ENCODE measurements at places on chromosomes 5 and 9.

GRCh38 chr5:133962801-133963476 lies 5.5 kb downstream of the C5orf15 start:
- DNase-seq: no peak

GRCh38 chr9:95953986-95954385 lies 78.5 kb downstream of the ERCC6L2 start:
- DNase-seq: no peak

GRCh38 chr5:24923400-24923799 lies 278.6 kb upstream of the CDH10 start:
- no peak for DNase-seq

GRCh38 chr5:93585041-93585766 lies 2.2 kb downstream of the NR2F1 start:
- DNase-seq: no peak

- no peak for DNase-seq
Measured at GRCh38 chr9:87108661-87109060, 161.4 kb upstream of the GAS1 start.

DNA sequence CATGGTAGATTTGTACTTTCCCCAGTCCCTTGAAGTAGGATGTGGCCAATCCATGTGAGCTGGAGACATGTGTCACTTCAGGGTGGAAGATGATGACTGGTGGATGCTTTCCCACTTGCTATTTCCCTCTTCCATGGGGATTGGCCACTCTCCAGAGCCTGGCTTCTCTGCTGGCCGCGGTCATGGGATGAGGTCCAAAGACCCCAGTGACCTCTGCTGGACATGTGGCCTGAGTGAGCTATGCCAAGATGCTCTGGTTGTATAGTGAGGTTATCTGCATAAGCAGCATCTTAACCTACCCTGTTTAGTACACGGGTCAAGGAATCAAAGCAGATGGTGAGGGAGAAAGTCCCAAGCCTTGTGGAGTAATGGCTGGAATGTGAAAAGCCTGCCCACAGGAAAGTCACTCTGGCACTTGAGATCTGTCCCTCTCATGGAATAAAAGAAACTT lies 47.1 kb downstream of the SH3PXD2B start:
- no peak for DNase-seq

GRCh38 chr5:9781890-9782289 lies 151.7 kb upstream of the TAS2R1 start:
- no peak for DNase-seq

DNA sequence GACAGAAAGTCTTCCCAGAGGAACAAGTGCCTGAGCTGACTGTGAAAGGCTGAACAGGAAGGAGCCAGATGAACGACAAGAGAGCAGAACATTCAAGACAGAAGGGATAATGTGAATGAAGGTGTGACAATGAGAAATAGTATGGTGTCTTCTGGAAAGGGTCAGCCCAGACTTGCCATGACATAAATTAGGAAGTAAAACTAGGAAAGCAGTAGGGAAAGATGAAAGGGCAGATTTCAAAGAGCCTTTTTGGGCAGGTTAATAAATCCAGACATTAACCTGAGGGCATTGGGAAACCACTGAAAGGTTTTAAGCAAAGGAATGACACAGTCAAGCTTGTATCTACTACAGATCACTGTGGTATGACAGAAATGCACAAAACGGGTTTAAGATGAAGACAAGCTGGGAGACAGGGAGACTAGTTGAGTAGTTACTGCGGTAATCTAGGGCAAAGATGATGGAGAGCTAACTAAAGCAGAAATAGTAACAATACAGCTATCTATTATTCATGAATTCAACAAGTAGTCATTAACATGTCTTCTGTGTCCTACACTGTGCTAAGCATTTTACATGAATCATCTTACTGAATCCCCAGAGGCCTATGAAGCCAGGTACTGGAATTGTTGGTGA lies 580.9 kb upstream of the WWC1 start:
- no peak for DNase-seq

DNA sequence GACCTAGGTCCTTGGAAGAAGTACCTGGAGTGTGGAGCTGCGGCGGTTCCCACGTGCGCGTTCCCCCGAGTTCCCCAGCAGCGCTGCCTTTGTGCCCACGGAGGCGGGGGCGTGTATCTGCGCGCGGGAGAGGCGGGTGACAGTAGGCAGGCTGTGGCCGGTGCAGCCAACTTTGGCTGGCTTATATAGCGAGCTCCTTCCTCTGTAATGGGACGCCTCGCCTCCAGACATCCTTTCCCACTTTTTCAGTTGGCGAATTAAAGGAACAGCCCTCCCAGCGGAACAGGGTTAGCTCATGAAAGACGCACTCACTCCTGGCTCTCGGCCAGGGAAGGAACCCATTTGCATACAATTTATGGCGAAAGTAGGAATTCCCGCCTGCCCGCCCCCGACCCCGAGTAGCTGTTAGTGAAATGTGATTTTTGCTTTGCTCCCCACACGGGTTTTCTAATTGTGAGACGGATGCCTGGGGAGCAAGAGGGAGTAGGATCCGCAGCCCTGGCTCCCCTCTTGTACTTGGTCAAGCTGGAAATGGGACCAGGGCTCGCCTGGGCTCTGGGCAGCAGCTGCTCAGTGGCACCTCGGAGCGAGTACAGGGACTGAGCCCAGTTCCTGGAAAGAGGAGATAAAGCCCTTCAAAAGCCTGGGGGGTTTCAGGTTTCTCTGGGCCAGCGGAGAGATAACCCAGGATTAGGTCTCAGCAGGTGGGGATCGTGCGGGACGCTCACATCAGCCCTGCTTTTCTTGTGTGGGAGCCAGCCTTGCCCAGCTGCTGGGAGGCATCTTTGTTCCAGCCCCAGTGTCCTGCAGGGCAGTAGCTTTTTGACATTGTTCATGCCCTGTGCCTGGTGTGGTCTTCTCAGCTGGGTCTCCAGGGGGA lies at the start of gene TNC:
Gene TNC (minus strand): TSS at position 159 of the 880 bp plus-strand sequence. CDS start 27,139 bp downstream, outside the sequence.
- DNase-seq: peak; percentile 77

DNA sequence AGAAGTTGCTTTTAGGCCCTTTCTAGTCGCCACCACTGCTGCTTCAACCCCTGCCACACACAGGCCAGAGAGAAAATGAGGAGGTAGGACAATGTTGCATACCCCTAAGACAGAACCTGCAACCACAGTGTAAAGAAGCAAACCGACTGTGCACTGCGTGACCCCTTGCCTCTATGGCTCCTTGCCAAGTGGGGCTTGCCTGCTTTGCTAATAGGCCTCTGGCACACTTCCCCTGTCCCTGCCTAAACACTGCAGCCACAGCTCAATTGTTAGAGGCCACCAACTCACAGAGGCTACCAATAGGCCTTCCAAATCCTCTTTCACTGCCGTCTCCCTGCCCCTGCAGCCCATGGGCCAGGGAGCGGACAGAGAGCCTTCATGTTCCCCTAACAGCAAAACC lies 280.1 kb downstream of the CDH10 start:
- DNase-seq: no peak

- DNase-seq: no peak
Measured at GRCh38 chr5:8825139-8825757, 720.6 kb downstream of the SEMA5A start.

DNA sequence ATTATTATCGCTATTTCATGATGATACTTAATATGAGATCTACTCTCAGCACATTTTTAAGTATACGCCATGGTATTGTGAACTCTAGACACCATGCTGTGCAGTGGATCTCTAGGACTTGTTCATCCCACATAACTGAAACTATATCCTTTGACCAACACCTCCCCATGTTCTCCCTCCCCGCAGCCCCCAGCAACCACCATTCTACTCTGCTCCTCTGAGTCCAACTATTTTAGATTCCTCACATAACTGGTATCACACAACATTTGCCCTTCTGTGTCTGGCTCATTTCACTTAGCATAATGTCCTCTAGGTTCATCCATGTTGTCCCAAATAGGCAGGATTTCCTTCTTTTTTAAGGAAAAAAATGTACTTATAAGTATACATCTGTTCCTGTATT lies 6.6 kb upstream of the TBC1D2 start:
- no peak for DNase-seq

- no peak for DNase-seq
Measured at GRCh38 chr5:172692981-172693380, 51.9 kb downstream of the NEURL1B start.

DNA sequence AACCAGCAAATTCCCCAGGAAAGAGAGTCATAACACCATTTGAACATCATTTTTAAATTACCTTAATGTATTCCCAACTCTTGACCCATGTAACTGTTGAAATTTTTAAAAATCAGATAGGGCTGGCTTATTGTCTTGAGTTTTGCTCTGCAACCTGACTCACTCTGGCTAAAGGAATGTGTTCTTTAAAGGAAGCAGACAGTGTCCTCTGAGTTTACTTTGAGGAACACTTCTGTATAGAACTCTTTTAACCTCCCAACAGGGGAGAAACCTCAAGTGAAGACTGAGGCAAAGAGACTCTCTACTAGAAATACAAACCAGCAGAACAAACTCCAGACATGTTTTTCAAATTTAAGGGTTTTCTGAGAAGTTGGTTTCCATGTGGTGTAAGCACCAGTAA lies 248.9 kb downstream of the CWC27 start:
- DNase-seq: no peak

- no peak for DNase-seq
Measured at GRCh38 chr5:53418826-53419658, 61.4 kb upstream of the FST start.

DNA sequence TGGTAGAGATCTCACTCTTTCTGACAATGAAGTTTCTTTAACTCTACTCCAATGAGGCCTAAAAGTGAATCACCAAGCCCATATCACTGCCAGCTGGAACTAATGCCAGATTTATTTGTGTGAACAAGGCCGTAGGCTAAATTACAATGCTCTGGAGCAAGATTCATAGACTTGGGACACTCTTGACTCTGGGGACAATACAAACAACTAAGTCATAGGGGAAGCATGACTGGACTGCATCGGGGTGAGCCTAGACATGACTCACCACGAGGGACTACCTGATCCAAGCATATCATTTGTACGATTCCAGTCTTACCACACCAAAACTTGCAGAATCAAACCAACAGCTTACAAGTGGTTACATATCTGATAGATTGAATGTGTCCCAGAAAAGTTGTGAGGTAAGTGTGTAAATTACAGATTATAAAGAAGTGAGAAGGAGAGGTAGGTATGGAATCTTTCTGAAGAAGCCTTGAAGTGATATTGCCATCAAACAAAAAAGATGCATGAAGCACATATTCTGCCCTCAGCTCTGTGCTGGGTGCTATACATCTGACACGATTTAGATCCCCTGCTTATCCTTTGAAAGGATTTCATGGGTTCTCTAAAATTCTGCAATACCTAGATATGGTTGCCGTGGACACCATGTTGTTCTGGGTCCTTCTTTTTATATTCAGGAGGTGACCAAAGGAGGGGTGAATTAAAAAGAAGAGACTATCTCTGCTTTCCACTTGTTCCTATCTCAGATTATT lies 199.3 kb upstream of the PDE4D start:
- DNase-seq: no peak

- no peak for DNase-seq
Measured at GRCh38 chr5:141001844-141002604, 35.7 kb downstream of the PCDHAC2 start.

DNA sequence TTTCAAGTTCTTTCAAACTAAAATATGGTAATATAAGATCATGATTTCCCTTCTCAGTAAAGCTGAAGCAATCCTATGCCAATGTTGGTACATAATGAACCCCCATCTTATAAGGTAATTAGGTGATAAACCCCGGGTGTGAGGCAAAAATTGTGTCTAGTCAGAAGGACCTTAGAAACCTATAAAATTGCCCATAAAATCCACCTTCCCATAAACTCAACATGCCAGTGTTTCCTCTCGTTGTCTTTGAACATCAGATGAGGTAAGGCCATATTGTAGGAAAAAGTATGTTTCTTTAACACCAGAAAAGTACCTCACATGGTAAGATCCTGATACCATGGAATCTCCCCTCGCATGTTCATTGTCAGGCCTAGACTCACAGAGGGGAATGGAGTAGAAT lies 43.3 kb downstream of the SNCAIP start:
- DNase-seq: no peak

All from suppressor macrophage treated with lipopolysaccharide for 4 hours (primary cell).